ENCODE measurements at places on chromosomes 11 and 22.

- DNase-seq = no peak
Observed at GRCh38 chr11:24297461-24297860, 199.4 kb upstream of the LUZP2 start.

- no peak for DNase-seq
Observed at GRCh38 chr22:42585096-42585495, 29.6 kb downstream of the POLDIP3 start.

DNA sequence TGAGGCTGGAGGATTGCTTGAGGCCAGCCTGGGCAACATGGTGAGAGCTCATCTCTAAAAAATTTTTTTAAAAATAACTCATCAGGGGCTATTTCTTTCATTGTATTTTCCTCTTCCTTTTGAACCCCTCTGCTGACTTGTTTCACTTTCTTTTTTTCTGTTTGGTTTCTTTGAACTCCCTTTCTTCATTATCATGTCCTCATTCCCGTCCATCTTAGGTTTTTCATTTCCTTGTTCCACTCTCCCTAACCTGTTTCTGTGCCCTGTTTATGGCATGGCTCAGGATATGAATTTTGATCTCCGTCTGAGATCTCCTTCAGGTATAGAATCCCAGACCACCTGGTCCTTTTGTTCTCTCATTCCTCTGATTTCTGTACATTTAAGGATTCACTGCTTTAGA lies 12.5 kb downstream of the MARK2 start:
- DNase-seq = no peak

- no peak for DNase-seq
Observed at GRCh38 chr11:131514062-131514461, 143.6 kb downstream of the NTM start.

- no peak for DNase-seq
Observed at GRCh38 chr22:48872271-48873190, 955.1 kb downstream of the BRD1 start.

GRCh38 chr11:8813658-8814057 lies 97.3 kb upstream of the AKIP1 start:
- peak; percentile 60 for DNase-seq

DNA sequence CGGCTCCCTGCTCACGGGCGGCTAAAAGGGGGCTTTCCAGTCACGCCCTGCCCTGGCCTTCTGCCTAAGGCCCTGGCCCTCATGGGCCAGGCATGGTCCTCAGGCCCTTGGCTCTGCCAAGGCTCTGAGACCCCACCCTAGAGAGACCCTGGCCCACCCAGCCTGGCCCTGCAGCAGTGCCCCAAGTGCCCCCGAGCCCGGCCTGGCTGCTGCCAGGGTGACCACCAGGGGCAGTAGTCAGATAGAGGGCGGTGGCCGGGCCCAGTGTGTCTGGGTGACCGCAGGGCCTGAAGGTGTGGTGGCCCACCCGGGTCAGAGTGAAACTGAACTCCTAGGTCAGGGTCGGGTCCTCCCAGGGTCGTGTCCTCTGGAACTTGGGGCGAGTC lies 29.4 kb upstream of the CCDC188 start:
- no peak for DNase-seq

DNA sequence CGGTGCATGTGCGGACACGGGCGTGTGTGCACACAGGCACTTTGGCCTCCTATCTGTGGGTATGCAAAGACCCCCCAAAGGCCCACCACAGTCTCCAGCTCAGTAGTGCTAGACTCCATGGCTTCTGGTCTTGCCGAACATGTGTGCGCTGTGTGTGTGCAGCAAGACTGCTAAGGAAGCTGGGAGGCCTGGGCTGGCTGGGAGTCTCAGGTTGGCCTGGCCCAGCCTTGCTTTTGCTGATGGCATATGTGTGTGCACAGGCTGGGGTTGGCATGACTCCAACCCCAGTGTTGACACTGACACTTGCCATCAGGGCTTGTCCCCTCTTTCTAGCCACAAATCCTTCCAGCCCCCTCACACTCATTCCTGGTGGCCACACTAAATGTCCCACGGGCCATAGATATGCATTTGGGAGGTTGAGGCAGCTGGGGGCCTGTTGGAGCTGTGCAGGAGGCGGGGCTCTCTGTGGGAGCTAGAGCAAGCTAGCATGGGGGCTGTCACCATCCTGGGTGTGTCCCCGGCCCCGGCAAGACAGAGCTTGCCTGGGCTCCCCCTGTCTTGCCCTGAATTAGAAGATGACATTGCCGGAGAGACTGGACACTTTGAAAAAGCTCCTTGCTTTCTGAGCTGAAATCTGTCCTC lies 60.9 kb upstream of the NECTIN1 start:
- DNase-seq = no peak

DNA sequence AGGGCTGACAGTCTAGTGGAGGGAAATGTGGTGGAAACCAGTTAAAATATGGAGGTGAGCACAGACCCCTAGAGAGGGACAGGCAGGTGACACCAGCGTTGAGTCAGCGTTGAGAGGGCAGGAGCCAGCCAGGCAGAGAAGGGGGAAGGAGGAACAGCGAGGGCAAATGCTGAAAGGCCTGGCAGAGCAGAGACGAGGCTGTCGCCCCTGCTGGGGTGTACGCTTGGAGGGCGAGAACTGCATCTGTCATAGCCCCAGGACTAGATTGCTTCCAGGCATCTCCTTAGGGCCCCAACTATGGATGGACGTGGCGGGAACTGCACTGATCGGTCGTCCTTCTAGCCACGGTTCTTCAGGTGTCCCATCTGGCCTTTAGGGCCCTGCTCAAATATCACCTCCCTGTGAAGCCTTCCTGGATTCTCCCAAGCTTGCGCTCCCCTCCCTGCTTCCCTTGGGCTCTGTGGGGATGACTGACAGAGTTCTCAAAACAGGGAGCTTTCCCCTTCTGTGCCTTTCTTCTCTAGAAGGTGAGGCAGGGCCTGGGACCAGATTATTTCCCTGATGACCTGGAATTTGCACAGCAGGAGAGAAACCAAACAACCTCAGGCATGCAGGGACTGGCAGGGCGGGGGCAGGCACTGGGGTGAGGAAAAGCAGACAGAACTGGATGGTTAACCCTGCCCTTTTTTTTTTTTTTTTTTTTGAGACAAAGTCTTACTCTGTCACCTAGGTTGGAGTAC lies 11.1 kb downstream of the SYNGR1 start:
- no peak for DNase-seq

DNA sequence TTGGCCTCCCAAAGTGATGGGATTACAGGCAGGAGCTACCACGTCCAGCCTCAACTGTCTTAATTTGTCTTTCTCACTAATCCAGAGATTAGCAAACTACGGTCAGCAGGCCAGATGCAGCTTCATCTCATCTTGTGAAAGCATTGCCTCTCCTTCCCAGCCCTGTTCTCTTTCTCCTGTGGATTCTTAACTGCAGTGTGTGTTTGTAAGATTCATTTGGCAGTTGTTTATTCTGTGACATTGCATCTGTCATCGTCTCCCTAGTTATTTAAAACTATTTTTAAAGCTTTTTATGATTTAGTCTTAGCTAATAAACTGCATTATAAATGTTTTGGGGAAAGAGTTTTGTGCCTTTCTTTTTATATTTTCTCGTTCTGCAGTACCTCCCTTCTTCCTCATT lies 29.2 kb downstream of the RNF169 start:
- no peak for DNase-seq

DNA sequence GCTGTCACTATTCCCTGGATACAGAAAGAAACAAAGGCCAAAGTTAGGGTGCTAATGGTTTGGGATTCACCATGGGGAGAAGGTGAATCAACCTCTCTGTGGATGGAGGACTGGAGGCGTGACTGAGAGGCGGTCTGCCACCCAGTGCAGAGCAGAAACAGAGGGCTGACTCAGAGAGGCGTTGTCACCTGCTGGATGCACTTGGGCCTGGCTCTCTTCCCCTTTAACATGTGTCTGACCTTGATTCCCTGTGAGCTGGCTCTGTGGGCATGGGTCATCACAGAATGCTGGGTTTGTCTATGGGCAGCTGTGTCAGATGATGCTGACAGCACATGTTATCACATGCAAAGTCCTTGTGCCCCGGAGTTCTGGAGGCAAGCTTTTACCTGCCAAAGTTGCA lies 75.9 kb downstream of the LDLRAD3 start:
- DNase-seq = no peak

DNA sequence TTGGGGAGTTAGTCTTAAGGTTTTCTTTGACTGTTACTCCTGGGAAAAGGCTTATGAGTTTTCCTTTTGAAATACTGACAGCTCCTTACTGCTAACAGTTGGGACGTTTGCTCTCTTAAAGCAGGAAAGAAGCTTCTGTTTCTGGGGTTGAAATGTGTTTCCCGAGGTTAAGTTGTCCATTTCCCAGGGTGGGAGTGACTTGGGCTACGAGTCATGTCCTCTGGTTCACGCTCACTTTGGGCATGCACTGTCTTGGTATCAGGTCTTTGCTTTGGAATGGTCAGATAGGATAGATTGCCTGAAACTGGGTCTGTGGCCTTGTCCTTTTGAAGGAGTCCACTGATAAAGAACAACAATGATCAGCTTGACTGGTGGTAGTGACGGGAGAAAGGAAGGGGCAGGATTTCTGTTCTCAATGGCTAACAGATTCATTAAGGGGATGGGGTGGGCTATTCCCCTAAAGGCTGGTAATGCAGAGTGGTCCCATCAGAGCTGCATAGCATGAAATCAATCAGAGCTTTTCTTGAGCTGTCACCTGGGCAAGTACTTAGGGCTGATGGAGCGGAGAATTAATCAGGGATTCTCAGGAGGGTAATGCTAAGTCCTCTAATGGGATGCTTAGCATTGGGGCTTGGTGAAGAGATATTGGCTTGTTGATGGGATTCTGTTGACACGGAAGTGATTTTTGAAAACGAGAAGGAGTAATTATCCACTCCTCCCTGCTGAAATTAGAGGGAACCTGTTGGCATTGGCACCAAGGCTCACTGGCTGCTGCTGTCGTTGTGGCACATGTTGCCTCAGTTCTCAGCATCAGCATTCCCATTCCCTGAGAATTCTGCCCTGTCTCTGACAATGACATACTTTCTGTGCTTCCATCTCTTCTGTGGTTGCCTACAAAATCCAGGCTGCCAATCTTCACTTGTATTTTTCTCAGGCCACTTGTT lies 81.6 kb downstream of the TEAD1 start:
- no peak for DNase-seq

GRCh38 chr22:49364398-49364797 lies 463.3 kb downstream of the BRD1 start:
- no peak for DNase-seq

- no peak for DNase-seq
Observed at GRCh38 chr11:79437278-79437980, 3.4 kb downstream of the TENM4 start.

DNA sequence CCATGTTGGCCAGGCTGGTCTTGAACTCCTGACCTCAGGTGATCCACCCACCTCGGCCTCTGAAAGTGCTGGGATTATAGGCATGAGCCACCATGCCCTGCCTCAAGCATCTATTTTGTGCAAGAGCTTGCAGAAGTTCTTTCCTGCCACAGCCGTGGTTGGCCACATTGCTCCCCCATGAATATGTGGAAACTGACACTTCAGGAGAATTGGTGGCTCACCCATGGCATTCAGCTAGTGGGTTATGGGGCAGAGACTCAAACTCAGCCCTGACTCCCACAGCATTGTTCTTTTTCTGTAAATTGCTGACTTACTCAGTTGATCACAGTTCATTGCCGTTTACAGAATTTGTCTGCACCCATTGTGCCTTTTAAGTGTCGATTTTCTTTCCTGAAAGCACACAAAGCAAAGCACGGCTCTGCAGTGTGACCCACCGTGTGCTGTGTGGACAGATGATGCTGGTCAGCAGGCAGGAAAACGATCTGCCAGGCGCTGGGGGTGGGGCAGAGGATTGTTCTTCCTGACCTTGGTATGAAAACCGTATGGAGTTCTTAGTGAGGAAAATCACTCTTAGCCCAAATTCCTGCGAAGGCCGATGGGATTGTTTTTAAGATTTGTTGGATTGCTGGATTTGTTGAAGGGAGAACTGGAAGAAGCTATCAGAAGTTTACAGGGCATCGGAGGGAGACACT lies 115.6 kb downstream of the PTPRJ start:
- no peak for DNase-seq

- DNase-seq = no peak
Observed at GRCh38 chr11:32100495-32100894, 9.6 kb downstream of the RCN1 start.

Data from hypothalamus (tissue), 51 donors.